Right lobe of liver (tissue), 6 donors: ENCODE measurements at places on chromosomes 4 and X. TPM values are rescaled to one million over a fixed set of nuclear protein-coding genes. Genes with fewer than 3 reads are reported as not detected.

Gene SLC2A9
- 16.1 TPM for total RNA-seq

Gene NOX1
- not detected for total RNA-seq

Gene MSX1
- 0.19 TPM for total RNA-seq

- no peaks in the 10 kb centered on the region for H3K27me3 ChIP-seq
- DNase-seq, result no peak
- H3K4me1 ChIP-seq, result no peaks in the 10 kb centered on the region
- H3K36me3 ChIP-seq, result no peaks in the 10 kb centered on the region
- H3K4me3 ChIP-seq, result no peak overlapping the region
Measured at GRCh38 chr4:24209906-24210305, 320.1 kb upstream of the PPARGC1A start.
